ENCODE measurements at places on chromosomes 2 and 18.

DNA sequence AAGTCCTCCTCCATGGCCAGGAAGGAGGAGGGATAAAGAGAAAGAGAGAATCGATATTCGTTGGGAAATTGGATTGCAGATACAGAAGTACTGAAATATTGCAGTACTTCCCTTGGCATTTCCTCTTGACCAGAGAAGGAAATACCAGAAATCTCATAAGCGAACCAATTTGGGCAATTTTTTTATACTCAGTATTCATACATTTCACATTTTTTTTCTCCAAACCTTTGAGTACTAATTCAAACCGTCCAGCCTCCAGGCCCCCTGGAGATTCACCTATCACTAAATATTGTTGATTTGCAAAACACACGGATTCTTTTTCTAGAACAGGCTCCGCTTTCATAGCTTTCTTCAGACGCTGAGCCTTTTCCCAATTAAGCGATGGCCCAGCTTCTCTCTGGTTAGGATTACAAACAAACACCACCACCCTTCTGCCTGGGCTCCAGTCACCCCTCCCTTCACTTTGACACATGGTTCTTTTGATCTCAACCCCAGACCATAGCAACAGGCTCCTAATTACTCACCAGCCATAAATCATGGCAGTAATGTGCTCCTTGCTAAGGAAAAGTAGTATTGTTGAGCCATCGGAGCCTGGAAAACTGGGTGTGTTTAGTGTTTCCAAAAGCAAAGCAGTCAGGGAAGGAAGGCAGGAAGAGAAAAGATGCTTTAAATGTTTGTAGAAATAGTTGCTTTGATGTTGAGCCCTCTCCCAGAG lies 138.4 kb upstream of the CCDC68 start:
- no peak for DNase-seq

- DNase-seq: no peak
These were observed 19.9 kb downstream of the RND3 start for GRCh38 chr2:150467621-150467963.

- no peak for DNase-seq
These were observed 189.6 kb downstream of the DSC3 start for GRCh38 chr18:30852980-30853379.

DNA sequence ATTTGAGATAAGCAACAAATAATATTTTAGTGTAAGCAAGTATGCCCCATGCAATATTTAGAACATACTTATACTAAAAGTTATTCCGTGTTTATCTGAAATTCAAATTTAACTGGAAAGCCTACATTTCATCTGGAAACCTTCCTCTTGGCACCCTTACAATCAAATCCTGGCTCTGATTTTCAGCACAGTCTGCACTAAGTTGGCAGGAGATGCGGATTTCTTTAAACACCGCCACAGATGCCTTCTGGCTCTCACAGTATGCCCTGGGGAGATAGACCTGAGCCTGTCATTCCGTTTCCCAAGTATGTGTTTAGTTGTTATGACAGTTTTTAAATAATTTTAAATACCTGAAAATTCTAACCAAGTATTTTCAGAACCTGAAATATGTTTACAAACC lies 7.3 kb upstream of the MLPH start:
- no peak for DNase-seq

DNA sequence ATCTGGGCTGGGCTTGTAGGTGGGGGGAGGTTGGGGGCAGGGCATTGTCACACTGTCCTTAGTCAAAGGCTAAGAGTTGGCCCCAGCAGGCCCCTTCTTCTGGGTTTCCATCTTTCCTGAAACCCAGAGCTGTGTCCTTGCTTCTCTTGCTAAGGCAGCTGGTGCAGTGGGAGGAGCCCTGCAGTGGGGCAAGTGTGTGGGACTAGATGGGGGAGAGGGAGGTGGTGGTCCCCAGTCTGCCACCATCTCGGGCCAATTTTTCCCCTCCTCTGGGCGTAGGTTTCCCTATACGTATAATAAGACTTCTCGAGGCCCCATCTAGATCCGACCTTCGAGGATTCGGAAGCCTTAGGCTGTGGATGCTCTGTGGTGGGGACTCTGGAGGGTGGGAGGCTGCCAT lies 3.5 kb downstream of the KCNF1 start:
- no peak for DNase-seq

DNA sequence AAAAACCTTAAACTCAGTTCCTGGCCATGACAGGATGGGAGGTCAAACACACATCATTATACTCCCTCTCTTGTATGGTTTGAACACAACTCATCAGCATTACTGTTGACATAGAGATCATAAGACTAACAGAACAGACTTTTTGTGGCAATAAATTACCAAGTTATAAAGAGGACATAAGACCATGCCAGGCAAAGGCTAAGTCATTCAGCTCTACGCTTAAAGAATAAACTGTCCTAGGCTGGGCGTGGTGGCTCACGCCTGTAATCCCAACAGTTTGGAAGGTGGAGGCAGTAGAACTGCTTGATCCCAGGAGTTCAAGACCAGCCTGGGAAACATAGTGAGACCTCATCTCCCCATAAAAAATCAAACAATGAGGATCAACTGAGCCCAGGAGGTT lies 16.4 kb downstream of the NLRC4 start:
- no peak for DNase-seq

- no peak for DNase-seq
These were observed 129.7 kb upstream of the PARD3B start for GRCh38 chr2:204415406-204416181.

- DNase-seq: no peak
These were observed 1.6 kb upstream of the CSRNP3 start for GRCh38 chr2:165467921-165468320.

GRCh38 chr2:191835539-191836350 lies 11.1 kb downstream of the CAVIN2 start:
- DNase-seq: no peak

DNA sequence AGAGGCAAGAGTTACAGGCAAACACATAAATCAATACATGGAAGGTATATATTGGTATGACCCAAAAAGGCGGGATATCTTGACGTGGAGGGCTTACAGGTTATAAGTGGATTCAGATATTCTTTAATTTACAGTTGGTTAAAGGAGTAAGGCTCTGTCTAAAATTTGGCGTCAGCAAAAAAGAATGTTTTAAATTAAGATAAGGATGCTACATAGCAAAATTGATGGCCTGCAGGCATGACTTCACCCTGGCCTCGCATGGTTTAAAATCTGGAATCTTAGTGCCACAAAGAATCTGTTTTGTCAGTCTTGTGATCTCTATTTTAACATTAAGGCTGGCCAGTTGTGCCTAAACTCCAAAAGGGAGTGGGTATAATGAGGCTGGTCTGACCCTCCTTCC lies 58.4 kb upstream of the REL start:
- DNase-seq: no peak

DNA sequence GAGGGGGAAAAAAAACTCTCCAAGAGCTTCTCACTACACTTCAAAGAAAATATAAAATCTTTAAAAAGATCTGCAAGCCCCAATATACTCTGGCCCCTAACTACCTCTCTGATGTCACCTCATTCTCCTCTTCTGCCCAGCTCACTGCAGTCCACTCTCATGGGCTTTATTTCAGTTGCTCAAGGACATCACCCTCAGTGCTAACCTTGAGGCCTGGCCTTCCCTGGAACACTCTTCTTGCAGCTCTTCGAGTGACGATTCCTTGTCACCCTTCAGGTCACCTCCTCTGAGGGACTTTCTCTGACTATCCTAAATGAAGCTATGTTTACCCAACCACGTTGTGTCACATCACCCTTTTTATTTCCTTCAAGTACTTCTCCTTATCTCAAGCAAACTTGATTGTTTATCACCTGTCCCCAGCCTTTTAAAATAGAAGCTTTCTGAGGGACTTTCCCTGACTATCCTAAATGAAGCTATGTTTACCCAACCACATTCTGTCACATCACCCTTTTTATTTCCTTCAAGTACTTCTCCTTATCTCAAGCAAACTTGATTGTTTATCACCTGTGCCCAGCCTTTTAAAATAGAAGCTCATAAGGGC lies 10.4 kb downstream of the RTTN start:
- DNase-seq: no peak

DNA sequence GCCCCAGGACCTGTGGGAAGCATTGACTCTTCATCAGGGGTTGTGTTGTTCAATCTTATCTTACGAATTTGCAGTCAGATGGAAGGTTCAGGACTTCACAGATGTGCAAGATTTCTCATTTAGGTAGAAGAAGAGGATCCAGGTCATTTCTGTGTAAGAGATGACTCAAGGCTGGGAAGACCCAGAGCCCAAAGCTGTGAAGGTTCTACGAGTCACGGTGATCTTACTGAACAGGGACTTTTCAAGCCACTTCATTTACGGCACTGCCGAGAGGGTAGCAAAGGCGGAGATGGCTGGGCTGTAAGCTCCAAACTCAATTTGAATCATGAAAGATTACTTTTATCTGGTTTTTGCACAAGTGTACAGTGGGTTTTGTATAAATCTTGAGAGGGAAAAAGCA lies 228.0 kb upstream of the MEX3C start:
- no peak for DNase-seq

- DNase-seq: no peak
These were observed 84.8 kb downstream of the CCBE1 start for GRCh38 chr18:59612381-59612780.

GRCh38 chr2:51997571-51997970 lies 965.6 kb upstream of the NRXN1 start:
- DNase-seq: no peak

GRCh38 chr18:34033968-34034367 lies 190.7 kb downstream of the NOL4 start:
- no peak for DNase-seq

GRCh38 chr2:239400596-239401066 lies at the start of gene HDAC4:
Gene HDAC4, minus strand, starts transcription at chr2:239401020. Its CDS starts 48,321 bp downstream, at chr2:239352699.
- DNase-seq: no peak

GRCh38 chr2:12602661-12603060 lies 114.1 kb upstream of the TRIB2 start:
- no peak for DNase-seq

DNA sequence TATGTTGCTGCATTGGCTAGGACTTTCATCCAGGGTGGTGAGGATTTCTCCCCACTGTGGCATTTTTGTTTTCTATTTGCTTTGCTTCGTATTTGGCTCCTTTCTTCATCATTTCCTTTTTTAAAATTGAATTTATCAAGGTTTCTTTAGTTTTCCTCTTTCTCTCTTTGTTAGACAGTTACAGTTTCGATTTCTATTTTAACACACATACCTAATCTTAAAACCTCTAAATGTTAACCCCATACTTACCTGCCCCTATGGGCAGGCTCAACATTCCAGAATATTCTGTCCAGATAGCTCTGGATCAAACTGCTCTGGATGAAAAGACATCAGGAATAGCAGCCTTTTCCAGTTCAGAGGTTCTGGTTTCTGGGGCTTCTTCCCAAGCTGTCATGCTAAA lies 49.2 kb downstream of the DIPK1C start:
- no peak for DNase-seq

GRCh38 chr2:69395866-69396265 lies 8.8 kb upstream of the GFPT1 start:
- DNase-seq: no peak

DNA sequence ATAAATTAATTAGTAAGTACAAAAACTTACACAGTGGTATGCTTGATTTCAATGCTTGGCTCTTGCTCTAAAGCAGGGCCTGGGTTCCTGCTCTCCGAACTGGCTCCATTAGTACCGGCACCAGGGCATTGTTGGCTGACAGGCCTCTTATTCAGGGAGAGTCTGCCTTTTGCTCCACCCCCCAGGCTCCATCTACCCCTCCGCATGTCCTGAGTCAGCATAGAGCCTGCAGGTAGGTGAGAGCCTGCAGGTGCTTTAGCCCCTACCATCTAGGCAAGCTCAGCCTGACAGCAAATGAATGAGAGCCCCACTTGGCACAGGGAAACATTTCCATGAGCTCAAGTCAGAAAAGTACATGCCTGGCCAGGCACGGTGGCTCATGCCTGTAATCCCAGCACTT lies 35.1 kb upstream of the EFHD1 start:
- DNase-seq: no peak

GRCh38 chr2:229087843-229088516 lies 183.1 kb downstream of the PID1 start:
- DNase-seq: no peak

GRCh38 chr18:56804395-56804794 lies 153.2 kb downstream of the WDR7 start:
- DNase-seq: no peak

DNA sequence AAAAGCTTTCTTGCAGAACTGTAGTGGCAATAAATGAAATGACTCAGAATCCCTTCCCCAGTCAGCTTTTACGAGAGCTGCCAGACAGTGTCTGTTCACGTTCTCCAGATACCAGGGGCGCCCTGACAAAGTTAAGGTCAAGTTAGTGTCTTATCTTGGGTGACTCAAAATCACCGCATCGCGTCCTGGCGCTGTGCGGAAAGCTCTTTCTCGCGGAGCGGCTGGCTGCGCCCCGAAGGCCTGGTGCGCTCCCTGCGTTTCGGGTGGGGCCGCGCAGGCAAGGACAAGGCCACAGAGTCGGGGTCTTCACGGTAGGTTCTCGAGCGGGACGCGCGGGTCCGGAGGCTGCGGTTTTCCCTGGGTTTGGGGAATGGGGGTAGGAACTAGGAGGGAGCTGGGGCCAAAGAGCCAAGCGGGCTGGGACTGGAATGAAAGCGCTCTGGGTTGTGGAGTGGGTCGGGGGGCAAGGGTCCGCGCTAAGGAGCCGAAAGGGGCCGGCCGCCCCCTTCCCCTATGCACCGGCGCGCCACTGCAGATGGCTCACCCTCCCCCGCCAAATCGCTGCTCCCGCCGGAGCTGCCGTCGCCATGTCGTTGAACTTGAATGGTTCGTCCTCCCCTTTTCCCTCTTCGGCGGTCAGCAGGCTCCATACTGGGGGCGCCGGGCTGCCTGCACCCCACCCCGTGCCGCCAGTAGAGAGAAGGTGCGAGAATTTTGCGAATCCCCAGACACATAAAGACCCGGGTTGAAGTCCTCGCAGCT lies 2.6 kb upstream of the HOXD11 start:
- DNase-seq: no peak

DNA sequence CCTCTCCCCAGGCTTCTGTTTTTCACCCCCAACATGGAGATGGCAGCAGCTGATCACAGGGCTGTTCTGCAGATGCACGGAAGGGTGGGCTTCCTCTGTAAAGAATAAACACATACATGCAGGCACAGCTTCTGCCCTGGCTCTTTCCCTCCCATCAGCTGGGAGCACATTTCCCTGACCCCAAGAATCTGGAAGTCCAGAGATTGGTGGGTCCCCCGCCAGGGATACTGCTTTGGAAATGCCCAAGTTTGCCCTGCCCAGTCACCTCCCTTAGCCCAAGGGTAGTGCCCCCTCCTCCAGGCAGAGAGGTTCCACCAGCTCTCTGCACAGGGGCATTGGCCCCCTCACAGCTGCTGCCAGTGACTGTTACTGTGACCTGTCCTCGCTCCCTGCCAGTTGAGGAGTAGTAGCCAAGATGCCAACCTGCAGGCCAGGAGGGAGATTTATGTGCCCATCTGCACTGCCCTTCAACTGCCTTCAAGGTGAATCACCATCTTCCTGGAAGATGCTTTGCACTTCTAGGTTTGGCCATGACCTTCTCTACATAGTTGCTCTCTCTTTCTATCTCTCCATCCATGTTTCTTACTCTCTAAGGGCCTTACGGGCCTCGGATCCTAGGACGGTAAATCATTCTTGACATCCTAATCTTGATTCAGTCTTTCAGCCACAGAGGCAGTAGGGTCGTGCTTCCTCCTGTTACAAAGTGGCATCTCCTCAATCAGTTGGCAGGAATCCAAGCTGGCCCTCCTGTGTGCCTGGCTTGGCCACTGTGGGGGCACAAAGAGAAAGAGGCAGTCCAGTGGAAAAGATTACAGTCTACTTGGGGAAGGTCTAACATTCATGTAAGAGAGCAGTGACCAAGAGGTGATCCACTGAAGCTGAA lies 121.8 kb downstream of the CTIF start:
- no peak for DNase-seq

GRCh38 chr2:216215658-216216390 lies 106.7 kb downstream of the XRCC5 start:
- DNase-seq: no peak

Measured in stimulated activated CD8-positive, alpha-beta memory T cell treated with anti-CD3 and anti-CD28 coated beads, Interleukin-7, amount 100 ng/mL, for 1 hour (primary cell).